Stimulated activated CD4-positive, alpha-beta T cell treated with anti-CD3 and anti-CD28 coated beads, Interleukin-1b, Interleukin-23, amount 100 ng/mL, for 24 hours (primary cell): ENCODE measurements at places on chromosomes 1 and 21.

DNA sequence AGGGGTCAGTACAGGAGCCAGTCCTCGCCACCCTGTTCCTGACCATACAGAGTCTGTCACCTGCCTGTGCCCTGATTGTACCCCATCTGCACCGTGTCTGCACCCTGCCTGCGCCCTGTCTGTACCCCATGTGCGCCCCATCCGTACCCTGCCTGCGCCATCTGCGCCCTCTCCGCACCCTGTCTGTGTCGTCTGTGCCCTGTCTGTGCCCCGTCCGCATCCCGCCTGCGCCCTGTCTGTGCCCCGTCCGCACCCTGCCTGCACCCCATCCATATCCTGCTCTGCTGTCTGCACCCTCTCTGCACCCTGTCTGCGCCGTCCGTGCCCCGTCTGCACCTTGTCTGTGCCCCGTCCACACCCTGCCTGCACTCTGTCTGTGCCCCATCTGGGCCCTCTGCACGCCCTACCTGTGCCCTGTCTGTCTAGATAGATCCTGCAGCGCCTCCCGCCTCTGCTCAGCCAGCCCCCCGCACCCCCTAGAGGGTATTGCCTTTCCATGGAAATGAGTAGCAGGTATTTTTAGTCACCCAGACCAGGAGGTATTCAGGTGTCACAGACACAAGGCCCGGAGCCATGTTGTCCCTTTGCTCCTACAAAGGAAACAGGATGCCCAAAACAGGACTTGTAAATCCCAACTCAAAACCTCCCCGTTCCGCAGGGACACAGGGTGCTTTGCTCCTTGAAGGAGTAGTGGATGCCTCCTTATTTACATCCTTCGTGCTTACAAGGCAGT is 7.7 kb upstream of the NPHP4 start:
- DNase-seq, result no peak

GRCh38 chr21:36750576-36750959 is 51.7 kb downstream of the SIM2 start:
- DNase-seq, result no peak

- DNase-seq, result no peak
Measured at GRCh38 chr1:230669543-230669942, 27.3 kb downstream of the COG2 start.

DNA sequence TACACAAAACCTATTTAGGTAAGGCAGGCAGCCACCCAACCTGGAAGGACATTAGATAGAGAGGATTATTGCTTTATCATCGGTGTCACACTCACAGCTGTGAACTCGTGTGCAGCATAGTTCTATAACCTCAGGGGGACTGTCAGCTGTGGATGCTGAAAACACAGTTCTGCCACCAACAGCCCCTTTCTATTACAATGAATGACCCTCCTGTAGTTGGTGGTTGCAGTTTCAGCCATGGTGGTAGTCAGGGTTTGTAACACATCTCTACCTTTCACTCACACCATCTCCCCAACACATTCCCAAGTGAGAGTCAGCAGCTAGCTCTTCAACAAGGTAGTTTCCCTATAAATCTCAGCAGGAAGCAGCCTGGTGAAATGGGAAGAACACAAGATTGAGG is 136.8 kb downstream of the ZC3H11B start:
- DNase-seq, result no peak

GRCh38 chr21:43658088-43658741 is 1.1 kb downstream of the HSF2BP start:
- DNase-seq, result no peak

- DNase-seq, result no peak
Measured at GRCh38 chr1:175845338-175845737, 101.9 kb upstream of the TNR start.

DNA sequence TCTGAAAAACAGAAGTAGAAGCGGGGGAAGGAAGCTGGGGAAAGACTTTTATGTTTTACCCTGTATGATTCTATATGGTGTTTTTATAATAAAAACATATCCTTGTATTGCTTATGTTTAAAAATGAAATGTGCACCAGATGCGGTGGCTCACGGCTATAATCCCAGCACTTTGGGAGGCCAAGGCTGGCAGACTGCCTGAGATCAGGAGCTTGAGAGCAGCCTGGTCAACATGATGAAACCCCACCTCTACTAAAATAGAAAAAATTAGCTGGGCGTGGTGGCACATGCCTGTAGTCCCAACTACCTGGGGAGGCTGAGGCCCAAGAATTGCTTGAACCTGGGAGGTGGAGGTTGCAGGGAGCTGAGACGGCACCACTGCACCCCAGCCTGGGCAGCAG is 155.4 kb downstream of the SMYD3 start:
- no peak for DNase-seq

DNA sequence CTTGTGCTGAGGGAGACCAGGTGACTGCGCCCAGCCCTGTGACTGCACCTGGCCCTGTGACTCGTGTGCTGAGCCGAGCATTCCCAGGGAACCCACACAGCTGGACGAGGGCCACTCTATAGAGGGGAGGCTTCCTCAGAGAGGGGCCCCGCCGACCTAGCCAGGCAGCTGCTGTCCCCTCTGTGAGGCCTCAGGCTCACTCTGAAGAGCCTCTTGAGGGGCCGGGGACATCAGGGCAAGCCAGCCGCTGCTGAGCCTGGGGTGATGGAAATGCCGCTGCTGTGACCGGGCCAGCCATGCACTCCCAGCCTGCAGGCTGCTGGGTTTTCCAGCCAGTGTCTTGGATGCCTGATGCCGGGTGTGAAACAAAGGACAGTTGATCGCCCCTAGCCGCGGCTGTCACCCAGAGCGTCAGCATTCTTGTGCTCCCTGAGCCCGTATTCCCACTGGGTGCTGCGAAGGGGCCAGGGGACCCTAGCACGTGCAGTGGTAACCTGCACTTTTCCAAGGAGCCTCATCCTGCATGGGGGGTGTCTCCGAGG is 17.5 kb downstream of the PFKL start:
- DNase-seq, result no peak

DNA sequence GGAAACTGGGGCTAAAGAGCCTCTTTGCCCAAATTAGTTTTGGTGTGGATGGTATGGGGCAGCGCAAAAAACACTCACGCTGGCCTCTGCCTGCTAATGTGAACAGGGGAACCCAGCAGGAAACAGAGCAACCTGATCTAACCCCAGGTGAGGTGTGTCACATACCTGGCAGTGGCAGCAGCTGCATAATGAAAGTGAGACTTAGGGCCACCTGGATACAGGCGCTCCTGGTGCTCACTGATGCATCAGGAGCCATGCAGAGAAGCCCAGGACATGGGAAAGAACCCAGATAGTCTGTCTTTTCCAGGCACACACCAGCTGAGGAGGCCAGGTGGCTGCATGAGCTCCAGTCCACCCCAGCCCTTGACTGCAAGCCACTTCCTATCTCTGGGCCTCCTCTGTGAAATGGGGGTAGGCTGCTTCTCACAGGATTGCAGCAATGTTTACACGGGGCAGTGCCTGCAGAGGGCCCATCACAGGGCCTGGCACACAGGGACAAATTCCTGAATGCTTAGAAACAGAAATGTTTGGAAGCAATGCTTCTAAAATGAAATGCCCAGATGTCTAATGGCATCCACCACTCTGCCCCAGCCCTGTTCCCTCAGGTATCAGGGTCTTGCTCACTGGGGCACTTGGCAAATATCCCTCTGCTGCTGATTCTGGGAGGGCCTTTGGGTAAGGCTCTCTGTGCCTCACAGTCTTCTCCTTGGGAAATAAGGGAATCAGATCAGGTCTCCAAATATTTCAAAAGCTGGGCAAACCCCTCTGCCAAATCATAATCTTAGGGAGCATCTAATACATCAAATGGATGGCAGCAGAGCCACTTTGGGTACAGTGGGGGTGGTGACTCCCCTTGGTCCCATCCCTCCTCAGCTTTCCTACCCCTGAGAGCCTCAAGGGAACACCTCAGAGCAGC is 19.9 kb downstream of the DHCR24 start:
- no peak for DNase-seq

GRCh38 chr1:179929955-179930798 is 24.4 kb upstream of the CEP350 start:
- no peak for DNase-seq

DNA sequence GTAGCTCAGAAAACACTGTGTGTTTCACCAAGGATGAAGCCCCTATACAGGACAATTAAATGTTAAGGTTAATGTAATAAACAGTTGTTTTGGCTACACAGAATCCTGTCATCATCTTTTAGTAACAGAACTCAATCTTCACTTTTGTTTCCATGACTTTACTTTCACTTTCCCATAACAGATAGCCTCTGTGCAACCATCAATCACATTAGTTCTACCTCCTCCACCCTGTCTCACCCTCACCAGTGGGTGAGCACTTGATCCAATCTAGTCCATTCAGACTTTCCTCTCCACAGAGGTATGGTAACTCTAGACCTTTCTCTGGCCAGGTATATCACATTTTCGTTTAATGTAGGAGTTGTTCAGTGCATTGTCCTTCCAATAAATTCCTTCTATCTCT is 1018.5 kb downstream of the ADGRL2 start:
- DNase-seq, result no peak
